ENCODE measurements at places on chromosomes 4 and X. TPM values are rescaled to one million over a fixed set of nuclear protein-coding genes. Genes with fewer than 3 reads are reported as not detected.
A peak's percentile ranks its signal among the peaks of the same experiment; 100 is the strongest.

TLR3 gene
- 8.0 TPM for total RNA-seq

DNA sequence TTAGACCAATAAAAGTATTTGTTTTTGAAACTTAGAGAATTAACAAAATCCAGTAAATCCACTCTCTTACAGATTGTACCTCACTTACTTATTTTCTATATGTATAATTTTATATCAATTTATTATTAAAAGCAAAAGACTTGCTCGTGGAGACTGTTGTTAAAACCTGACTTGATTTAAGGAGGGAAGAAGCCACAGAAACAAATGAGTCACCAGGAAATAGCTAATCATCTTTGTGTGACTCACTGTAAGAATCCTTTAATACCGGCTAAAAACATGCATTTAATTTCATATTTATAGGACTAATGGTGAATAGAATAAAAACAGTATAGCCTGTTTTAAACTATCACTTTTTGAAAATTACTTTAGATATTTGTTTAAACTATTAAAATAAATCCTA is 29.9 kb upstream of the UBE2NL start:
- no peak overlapping the region for H3K27ac ChIP-seq
- no peaks in the 10 kb centered on the region for H3K4me1 ChIP-seq
- DNase-seq = no peak
- no peaks in the 10 kb centered on the region for H3K36me3 ChIP-seq

- no peak for DNase-seq
- H3K4me3 ChIP-seq = no peak overlapping the region
- no peaks in the 10 kb centered on the region for H3K4me1 ChIP-seq
- no peak overlapping the region for H3K27ac ChIP-seq
- H3K36me3 ChIP-seq = no peaks in the 10 kb centered on the region
These were observed 36.8 kb upstream of the BANK1 start for GRCh38 chr4:101753721-101754120.

GRCh38 chr4:15586066-15586465 is 69.1 kb downstream of the FBXL5 start:
- no peaks in the 10 kb centered on the region for H3K36me3 ChIP-seq
- no peak for DNase-seq
- H3K4me3 ChIP-seq = no peak overlapping the region
- H3K4me1 ChIP-seq = no peaks in the 10 kb centered on the region
- H3K27me3 ChIP-seq = no peaks in the 10 kb centered on the region

DNA sequence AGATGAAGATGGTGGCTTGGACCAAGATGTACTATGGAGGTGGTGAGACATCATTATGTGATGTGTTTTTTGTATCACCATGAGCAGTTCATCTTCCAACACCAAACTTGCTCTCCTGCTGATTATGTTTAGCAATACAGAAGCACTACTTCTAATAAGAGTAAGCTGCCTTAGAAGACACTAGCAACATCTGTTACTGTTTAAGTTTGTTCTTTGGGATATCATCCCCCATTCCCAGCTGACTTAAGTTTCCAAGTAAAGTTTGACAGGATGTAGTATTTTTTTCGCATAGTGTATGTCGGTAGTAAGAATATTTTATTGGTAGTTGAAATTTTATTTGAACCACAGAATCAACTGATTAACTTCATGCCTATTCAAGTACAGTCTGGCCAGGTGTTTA is 123.5 kb upstream of the BMPR1B start:
- peaks cover 21% of the 10 kb centered on the region for H3K4me1 ChIP-seq
- H3K36me3 ChIP-seq = peaks cover 40% of the 10 kb centered on the region
- H3K4me3 ChIP-seq = no peak overlapping the region
- peak overlapping the region; percentile 2 for H3K27ac ChIP-seq
- no peak for DNase-seq
- no peaks in the 10 kb centered on the region for H3K27me3 ChIP-seq
